Fibroblast of villous mesenchyme (primary cell): ENCODE measurements at places on chromosomes 7 and 10. TPM values are rescaled to one million over a fixed set of nuclear protein-coding genes. Genes with fewer than 3 reads are reported as not detected.

SAMD9L gene
- total RNA-seq: 18.0 and 40.6 TPM in 2 replicates

PAX2 gene
- total RNA-seq: not detected in 2 replicates

TYW1B gene
- 2.2 and 2.3 TPM in 2 replicates for total RNA-seq

CALML3 gene
- total RNA-seq: not detected in 2 replicates

CCM2 gene
- total RNA-seq: 41.9 and 45.4 TPM in 2 replicates

CEP55 gene
- 20.0 and 35.0 TPM in 2 replicates for total RNA-seq

BICC1 gene
- 39.3 and 47.7 TPM in 2 replicates for total RNA-seq

FAM180A gene
- 2.9 and 3.0 TPM in 2 replicates for total RNA-seq

MCMBP gene
- total RNA-seq: 43.2 and 56.1 TPM in 2 replicates

GRID1 gene
- total RNA-seq: under 0.01 TPM in 1 of 2 replicates, not detected in the other

TMEM270 gene
- total RNA-seq: not detected in 2 replicates

PTF1A gene
- total RNA-seq: not detected in 2 replicates

PNLIP gene
- total RNA-seq: not detected in 2 replicates

CFAP46 gene
- total RNA-seq: under 0.01 and 0.32 TPM in 2 replicates

DENND2A gene
- 25.5 and 26.7 TPM in 2 replicates for total RNA-seq

NRCAM gene
- 0.97 and 1.3 TPM in 2 replicates for total RNA-seq

PSD gene
- total RNA-seq: 1.6 and 2.2 TPM in 2 replicates

SH2D4B gene
- total RNA-seq: under 0.01 TPM in 1 of 2 replicates, not detected in the other

CCDC172 gene
- not detected in 2 replicates for total RNA-seq

OR2A1 gene
- under 0.01 TPM in 2 replicates for total RNA-seq

C7orf57 gene
- total RNA-seq: under 0.01 and 0.43 TPM in 2 replicates
